ENCODE measurements at places on chromosomes 16 and 17.

- no peak for DNase-seq
Observed at GRCh38 chr17:69358688-69359596, 32.0 kb upstream of the ABCA5 start.

DNA sequence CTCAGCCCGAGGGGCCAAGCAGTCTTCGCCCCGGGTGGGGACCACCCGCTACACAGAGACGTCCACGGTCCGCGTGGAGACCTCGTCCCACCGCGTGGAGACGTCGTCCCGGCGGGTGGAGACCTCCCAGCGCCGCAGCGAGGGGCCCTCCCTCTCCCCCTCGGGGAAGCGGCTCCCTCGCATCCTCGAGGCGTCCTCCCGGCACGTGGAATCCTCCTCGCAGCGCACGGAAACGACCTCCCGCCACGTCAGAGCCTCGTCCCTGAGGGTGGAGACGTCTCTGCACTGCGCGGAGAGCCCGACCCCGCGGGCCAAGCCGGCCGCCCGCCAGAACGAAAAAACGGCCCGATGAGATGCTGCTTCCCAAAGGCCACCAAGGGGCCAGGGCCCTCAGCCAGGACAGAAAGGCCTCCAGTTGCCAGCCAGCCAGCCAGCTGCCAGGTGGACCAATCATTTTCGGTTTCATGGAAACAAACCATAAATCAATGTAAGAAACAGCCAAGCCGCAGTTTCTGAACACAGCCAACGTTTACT, 424 bp downstream of the C17orf100 start:
- no peak for DNase-seq

DNA sequence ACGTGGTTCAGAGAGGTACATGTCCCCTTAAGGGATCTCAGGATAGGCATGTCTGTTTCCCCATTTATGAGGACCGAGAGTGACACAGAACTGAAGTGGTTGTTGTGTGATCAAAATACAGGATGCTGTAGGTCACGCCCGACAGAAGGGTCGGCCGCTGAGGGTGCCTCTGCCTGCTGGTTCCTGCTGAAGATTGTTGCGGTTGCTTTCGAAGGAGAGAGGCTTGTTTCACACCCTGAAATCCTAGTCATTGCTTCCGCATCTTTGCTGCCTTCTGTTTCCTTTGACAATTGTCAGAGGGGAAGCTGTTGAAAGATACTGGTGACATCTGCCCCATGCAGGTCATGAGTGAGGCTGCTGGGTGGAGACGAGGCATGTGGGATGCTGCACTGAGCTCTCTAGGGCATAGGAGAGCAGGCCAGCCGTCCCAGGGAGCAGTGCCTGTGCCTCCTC, 3.8 kb upstream of the NAT9 start:
- peak; percentile 44 for DNase-seq

- no peak for DNase-seq
Observed at GRCh38 chr16:49859125-49859811, 3.4 kb upstream of the ZNF423 start.

GRCh38 chr16:24896439-24896838, 50.7 kb downstream of the SLC5A11 start:
- DNase-seq: no peak

GRCh38 chr17:68821860-68822696, 133.1 kb downstream of the ABCA8 start:
- DNase-seq: no peak

DNA sequence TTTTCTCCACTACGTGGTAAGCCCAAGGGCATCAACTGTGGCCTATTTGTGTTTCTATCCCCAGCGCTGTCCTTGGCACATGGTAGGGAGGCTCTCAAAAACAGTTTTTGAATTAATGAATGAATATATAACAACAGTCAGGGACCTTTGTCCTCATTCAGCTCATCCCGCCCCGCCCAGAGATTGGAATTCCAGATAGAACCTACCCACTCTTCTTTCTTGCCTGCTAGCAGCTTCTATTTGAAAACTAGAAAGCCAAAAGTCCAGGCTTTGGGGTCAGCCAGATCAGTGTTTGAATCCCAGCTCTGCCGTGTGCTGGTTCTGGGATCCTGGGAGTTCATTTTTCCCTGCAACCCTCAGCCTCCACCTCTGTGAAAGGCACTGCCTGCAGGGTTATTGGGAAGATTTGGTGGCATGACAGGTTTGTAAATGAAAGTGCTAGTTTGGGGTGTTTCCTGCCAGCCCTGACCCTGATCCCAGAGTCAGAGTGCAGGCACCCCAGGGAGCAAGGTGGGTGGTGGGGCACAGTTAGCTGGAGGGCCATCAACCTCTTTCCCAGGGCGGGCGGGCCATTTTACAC, 4.5 kb downstream of the NHERF1 start:
- DNase-seq: no peak

DNA sequence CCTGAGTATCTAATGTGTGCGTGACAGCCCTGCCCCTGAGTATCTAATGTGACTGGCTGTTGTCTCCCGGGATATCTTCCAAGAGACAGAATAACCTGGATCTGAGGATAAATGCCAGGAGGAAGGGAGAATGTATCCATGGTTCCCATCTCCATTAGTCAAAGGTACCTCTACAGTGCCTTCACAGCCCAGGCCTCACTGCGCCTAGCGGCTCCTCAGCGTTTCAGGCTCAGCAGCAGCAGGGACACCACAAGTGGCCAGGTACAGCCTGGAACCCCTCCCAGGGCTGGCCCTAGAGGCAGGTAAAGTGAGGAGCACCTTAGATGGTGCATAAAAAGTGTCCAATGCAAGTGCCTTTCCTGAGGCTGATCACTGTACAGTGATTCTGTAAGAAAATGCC, 32.0 kb downstream of the SOCS3 start:
- DNase-seq: no peak

DNA sequence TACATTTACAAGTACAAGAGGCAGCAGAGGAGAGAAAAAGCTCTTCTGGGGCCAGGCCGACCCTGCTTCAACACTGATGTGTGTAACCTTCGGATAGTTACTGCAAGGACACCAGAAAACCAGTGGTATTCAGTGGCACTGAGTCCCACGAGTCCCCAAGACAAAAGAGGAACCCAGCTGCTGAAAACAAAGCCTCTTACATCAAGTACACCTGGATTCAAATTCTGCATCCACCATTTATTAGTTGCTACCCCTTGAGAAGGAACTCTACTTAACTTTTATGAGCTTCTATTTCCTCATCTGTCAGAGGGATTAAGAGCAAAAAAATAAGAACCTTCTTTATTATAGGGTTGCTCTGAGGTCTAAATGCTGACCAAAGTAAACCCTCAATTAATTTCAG, 2.6 kb downstream of the EARS2 start:
- DNase-seq: no peak

GRCh38 chr17:50636804-50637195, 2.1 kb downstream of the ABCC3 start:
- DNase-seq: no peak

DNA sequence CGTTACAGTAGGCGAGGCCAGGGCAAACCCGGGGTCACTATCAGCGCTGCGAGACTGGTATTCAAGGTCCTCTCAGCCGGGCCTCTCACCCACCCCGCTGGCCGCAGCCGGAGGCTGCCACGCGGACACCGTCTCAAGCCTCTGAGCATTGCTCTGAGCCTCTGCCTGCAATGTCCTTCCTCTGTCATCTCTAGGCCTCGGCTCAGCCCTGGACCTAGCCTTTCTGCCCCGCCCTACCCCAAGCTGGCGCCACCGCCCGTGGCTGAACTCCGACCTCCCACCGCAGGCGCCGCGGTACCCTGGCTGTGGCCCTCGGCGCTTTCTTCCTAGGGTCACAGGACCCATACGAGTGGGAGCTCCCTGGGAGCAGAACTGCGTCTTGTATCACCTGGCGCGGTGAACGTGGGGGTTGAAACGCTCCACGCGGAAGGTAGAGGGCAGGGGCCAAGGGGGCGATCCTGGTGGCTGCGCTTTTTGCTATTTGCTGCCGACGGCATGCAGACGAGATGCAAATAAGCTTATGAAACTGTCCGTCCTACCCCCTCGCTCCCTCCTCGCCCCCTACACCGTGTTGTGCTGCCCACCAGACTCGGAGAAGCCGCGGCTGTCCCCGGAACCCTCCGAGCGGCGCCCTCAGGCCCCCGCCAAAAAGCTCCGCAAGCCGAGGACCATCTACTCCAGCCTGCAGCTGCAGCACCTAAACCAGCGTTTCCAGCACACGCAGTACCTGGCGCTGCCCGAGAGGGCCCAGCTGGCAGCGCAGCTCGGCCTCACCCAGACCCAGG, 3.7 kb downstream of the DLX4 start:
- DNase-seq: no peak

DNA sequence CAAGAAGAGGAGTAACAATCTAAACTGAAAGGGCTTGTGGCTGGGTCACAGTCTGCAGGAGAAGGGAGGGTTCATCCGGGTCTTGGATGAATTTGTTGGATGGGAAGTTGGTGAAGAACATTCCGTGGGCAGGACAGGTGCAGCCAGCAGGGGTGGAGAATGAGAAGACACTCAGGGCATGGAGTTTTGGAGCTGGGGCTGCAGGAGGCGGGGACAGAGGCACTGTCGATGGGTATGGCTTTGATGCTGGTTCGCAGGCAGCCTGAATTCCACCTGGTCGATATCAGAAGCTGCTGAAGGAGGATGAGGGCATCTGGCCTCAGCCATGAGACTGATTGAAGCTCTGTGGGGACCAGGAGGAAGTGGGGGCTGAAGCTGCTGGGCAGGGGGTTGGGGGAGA, 36.1 kb upstream of the CBFA2T3 start:
- DNase-seq: no peak

DNA sequence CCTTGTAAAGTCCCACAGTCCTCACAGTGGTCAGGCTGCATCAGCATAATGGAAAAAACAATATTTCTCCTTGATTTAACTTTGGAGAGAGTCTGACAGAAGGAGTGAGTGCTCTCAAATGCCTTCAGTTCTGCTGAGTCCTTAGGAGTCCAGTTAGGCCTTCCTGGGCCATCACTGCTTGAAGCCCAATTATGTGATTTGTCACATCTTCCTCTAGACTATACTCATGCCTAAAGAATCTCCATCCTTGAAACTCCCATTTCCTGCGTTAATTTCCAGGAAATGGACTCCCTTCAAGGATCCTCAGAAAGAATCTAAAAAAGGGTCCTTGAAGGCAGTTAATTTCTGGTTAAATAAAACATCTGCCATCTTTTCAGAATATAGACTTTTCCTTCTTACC, 52.8 kb downstream of the SLFN5 start:
- no peak for DNase-seq

GRCh38 chr17:73625991-73626673, 18.1 kb downstream of the SDK2 start:
- no peak for DNase-seq

DNA sequence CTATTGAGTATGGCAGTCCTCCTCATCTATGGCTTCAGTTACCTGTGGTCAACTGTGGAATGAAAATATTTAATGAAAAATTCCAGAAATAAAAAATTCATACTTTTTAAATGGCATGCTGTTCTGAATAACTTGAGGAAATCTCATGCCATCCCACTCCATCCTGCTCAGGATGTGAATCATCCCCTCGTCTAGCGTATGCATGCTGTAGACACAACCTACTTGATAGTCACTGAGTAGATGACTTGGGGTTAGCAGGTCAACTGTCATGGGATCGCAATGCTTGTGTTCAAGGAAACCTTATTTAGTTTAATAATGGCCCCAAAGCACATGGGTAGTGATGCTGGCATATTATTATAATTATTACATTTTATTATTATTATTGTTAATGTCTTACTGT, 4.8 kb upstream of the VAC14 start:
- no peak for DNase-seq

GRCh38 chr16:4624827-4625559, 367 bp downstream of the MGRN1 start:
- DNase-seq: peak; percentile 60

DNA sequence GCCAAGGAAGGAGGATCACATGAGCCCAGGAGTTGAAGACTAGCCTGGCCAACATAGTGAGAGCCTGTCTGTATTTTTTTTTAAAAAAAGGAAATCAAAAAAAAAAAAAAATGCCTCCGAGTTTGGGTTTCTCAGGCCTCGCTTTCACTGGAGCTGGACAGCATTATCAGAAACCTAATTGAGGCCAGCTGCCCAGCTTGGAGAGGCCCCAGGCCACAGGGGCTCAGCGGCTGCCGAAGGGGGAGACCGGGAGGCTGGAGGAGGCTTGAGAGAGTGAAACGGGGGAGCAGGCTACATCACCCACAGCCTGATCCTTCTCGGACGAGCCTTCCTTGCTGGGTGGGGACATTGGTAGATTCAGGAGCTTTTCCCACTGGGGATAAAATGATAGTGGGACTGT, 5.1 kb downstream of the TTYH2 start:
- no peak for DNase-seq

DNA sequence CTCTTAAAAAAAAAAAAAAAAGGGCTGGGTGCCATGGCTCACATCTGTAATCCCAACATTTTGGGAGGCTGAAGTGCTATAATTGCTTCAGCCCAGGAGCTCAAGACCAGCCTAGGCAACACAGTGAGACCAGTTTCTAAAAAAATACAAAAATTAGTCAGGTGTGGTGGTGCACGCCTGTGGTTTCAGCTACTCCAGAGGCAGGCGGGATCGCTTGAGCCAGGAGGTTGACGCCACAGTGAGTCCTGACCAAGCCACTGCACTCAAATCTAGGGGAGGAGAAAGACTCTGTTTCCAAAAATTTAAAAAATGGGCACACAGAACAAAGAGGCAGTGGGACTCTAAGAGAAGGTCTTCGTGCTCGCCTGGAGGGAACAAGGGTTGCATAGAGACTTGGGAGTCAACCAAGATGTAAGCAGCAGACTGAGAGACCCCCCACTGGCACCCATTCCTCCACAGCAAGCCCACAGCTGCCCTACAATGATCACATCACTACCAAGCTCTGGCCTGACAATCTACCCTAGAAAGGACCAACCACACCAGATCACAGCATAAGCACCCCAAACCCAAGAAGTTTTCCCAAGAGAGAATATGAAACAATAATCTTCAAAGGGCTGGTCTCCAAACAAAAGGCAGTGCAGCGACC, 121.6 kb downstream of the ANKRD11 start:
- DNase-seq: no peak

- peak; percentile 7 for DNase-seq
Observed at GRCh38 chr17:75720656-75721462, at the start of gene ITGB4. ITGB4 (plus strand) TSS chr17:75721459; CDS start chr17:75724704, 3,245 bp downstream.

DNA sequence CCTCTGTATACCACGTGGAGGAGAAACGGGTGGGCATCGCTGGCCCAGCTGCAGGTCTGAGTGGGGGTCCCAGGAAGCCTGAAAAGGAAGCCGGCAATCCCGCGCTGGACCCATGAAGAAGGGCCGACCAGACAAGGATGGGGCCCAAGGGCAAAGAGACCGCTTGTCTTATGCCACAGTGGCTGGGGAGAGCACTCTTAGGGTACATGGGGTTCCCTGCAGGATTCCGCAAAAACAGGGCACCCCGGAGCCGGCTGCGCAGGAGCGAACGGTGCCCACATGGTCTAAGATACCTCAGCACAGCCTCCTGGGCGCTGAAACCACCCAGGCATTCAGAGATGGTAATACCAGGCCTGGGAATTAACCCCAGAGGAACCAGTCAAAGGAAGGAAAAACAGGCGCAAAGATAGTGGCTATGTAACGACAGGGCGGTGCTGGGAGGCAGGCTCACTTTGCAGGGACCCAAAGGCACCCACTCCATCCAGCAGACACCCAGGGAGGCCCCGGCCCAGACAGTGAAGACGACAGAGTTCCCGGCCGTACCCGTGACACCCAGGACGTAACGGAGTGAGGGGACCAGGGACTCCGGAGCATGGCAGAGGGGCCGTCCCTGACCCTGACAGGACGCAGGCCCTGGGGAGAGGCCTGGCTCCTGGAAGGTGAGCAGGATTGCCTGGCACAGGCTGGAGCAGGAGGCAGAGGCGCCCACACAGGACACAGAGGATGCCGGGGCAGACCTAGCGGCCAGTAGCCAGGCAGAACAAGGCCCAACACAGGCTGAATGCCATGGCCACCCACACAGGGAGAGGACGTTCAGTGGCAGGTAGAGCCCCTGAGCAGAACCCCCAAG, 10.3 kb downstream of the PIEZO1 start:
- DNase-seq: no peak

GRCh38 chr17:28641579-28641978, 3.4 kb downstream of the BLTP2 start:
- DNase-seq: no peak

Measured in stimulated activated CD8-positive, alpha-beta memory T cell treated with anti-CD3 and anti-CD28 coated beads, Interleukin-7, amount 100 ng/mL, for 4 hours (primary cell).